ENCODE measurements at places on chromosomes 3 and 15. TPM values are rescaled to one million over a fixed set of nuclear protein-coding genes. Genes with fewer than 3 reads are reported as not detected.

GRCh38 chr15:62118520-62119226, 46.4 kb downstream of the C2CD4B start:
- no peak for DNase-seq

The RAB27A gene
- total RNA-seq: 8.2 TPM

DNA sequence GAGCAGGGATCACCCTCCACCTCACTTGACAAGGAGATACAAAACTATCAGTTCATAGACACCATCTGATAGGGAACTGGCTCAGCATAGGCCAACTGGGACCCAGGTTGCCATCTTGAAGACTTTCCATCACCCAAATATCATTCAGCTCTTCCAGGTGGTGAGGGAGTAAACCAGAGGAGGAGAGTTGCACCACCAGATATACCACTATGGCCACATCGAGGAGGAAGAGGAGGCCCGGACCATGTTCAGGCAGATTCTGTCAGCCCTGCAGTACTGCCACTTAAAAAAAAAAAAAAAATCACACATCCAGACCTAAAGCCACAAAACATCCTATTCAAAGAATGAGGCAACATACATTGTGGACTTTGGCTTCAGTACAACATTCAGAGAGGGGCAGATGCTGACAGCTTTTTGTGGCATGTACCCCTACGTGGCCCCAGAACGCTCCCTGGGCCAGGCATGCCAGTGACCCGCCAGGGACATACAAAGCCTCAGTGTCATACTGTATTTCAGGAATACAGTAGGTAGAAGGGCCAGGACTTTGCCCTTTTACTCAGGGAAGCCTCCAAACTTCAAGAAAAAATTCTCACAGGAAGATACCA, 18.4 kb upstream of the EMC3 start:
- DNase-seq: no peak

The UCN2 gene
- total RNA-seq: not detected

GRCh38 chr3:9064850-9065249, 101.6 kb upstream of the RAD18 start:
- no peak for DNase-seq

The PRICKLE2 gene
- 84.0 TPM for total RNA-seq

- no peak for DNase-seq
Observed at GRCh38 chr15:87710406-87710805, 546.1 kb downstream of the NTRK3 start.

- DNase-seq: no peak
Observed at GRCh38 chr3:139441656-139442055, 34.7 kb downstream of the RBP2 start.

DNA sequence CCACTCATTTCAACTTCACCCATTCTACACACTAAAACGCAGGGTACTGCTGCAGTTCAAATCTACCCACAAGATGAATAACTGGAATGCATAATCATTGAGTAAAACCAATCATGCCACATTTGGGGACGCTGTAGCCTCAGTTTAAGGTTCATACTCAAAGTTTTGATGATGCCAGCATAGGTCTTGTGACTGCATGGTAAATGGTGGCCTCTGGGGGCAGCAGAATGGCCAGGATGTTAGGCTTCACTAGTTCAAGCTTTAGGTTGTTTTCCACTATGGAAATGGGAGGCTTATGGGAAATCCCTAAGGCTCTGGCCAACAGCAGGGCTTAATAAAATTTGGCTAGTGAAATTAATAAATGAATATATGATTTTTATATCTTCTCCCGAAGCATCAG, 104.3 kb upstream of the TSC22D2 start:
- no peak for DNase-seq

DNA sequence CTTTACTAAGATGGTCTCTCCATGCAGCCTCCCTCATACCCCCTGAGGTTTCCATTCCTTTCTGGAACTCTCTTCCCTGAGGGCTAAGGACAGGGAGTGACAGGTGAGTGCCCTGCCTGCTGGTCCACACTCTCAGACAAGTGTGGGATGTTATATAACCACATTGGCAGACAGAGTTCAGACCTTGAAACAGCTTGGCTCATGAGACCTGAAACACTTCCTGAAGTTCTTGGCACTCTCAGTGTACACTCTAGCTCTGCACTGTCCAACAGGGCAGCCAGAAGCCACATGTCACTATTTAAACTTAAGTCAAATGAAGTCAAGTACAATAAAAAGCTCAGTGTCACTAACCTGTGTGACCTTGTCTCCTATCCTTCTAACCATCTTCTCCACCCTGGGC, 188.5 kb downstream of the ZNF621 start:
- no peak for DNase-seq

DNA sequence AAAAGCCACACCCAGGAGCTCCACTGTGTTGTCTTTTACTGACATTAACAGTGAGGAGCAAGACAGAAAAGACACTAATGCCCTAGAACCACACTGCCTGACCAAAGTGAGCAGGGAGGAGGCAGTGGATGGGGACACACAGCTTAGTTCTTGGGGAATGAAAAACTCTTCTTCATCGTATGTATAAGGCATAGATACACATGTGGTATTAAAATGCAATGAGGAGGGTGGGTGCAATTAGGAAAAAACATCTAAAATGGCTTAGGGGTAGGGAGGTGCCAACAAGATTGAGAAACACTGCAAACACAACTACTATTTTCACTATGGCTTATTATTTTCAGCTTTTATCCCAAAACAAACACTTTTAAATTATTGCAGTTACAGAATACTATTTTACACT, 15.5 kb downstream of the KLHL25 start:
- DNase-seq: no peak

DNA sequence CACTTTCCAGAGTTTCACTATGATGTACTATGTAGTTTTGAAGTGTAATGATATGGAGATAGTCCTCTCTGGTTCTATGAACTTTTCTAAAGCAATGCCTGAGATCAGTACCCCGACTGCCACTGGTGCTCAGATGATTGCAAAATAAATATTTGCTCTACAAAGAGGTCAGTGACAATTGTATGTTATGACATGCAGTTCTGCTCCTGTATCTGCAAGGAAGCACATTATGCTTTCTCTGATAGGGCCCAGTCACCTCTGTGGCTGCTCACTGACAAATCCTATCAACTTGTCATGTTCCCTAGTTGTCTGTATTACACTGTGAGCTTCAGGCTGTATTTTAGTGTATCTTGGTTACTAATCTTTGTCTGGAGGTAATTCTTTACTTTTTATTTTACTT, 362.6 kb downstream of the ROBO1 start:
- DNase-seq: no peak

DNA sequence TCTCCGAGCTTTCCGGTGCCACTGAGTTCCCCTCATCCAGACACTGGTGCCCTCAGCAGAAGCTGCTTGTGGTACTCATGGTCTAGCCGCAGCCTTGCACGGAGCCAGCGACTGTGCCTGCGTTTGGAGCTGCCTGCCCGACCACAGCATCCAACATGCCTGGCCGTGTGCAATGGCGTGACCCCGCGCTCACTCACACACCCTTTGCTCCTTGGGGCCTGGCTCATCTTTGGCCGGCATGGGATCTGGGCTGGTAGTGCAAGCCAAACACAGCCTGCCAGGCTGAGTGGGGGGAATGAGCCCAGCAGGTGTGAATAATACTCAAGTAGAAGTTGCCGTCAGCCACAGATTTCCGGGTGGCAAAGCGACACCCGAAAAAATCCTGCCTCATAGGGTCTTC, 1178.7 kb upstream of the GBE1 start:
- no peak for DNase-seq

The CYP1A2 gene
- not detected for total RNA-seq

GRCh38 chr3:123401836-123402530, 46.9 kb downstream of the ADCY5 start:
- DNase-seq: no peak

The SST gene
- 28.5 TPM for total RNA-seq

DNA sequence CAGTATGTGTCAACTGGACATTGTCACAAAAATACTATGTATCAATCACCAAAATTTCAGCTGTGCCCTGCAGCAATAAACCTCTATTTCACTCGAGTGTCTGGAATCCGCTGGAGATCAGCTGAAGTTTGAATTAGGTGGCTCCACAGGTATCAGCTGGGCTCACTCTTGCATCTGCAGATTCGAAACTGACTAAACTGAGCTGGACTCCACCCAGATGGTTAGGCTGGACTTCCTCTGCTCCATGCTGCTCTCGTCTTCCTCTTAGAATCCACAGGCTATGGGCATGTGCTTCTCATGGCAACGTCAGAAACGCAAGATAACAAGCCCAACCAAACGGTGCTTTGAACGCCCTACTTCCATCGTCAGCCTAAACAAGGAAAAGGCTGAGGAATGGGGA, 565.3 kb upstream of the ROBO2 start:
- no peak for DNase-seq

DNA sequence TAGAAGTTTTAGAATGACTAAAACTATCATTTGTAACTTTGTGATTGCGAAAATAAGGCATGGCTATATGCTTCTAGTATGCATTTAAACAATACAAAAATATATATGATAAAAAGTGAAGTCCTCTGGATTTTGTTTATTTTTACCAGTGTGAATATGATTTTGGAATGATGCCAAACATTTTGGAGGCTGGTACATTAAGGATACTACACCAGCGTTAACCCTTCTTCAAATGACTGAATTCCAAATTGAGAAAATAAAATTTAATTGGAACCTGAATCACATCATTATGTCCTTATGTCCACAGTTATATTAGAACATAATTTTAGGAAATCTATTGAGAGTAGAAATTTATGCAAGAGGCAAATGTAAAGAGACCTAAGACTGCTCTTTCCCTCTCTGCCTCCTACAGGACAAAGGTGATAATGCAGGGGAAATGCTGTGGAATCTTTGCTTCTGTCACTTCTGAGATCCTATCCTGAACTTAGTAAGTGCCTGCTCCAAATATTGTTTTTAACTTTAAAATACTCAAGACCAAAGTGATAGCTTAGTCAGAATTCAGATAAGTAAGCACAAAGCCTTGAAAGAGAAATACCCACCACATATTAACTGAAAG, 121.1 kb upstream of the NANOGP8 start:
- no peak for DNase-seq

GRCh38 chr3:50028346-50028745, 60.4 kb upstream of the RBM5 start:
- DNase-seq: no peak

DNA sequence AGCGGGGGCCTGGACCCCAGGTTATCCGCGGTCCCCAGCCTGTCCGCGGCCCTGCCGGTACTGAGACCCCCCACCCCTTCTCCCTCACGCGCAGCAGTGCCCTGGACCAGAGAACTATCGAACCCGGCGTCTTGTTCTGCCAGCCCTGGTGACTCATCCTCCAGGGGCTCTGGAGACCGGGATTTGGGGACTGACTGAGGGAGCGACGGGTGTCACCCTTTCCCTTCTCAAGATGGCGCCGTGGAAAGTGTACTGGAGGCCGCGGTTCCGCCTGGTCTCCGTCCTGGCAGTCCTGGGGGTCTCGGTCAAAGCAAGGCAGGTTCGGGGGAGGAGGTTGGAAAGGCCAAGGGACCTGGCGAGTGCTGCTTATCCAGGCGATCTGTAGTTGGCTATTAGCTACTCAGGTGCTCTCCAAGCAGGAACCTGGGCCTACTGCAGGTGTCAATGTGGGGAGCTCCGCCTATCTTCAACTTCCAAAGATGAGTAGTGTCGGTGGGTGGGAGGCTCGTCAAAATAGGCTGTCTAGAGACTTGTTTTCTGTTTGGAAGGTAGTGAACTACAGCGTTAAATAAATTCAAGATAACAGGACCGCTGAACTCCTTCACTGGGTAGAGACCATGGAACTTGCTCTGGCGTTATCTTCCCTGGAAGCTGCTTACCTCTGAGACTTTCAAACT, 790 bp downstream of the RAB5A start:
- peak; percentile 26 for DNase-seq

The CHST2 gene
- 44.4 TPM for total RNA-seq

The AGTR1 gene
- total RNA-seq: 0.41 TPM

Data from frontal cortex (tissue), 4 donors.